ENCODE measurements at places on chromosomes 6 and 20. TPM values are rescaled to one million over a fixed set of nuclear protein-coding genes. Genes with fewer than 3 reads are reported as not detected.

DNA sequence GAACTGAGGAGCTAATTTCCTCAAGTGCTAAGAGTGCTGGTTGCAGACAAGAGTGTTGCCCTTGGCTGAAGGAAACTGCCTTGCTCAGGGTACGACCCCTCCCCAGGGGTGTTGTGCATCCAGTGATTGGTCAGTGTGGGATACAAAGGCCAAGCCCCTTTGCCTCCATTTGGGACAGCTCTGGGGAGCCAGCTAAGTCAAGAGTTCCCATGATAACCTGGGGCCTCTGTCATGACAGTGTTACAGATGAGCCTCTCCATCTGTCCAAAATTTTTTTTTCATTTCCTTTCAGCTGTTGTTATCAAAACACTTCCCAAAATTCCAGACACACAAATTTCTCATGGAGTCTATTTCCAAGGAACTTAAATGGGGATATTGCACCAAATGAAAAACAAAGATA lies 93.3 kb downstream of the HS3ST5 start:
- no peak for DNase-seq

DNA sequence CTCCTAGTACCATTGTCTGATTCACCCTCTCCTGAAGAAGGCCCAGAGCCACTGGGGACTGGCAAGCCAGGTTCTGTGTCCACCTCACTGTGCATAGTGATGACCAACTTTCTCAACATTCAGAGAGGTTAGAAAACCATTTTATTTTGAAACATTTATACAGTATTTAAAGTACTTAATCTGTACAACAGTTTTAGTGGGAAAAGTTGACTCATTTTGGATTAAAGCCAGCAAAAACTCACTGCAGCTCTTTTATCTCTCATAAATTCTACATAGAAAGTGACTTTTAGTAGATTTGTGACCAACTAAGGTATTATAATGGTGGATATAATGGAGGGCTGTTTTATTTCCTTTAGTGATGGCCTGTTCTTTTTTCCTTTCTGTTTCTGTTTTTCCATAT lies 9.7 kb downstream of the TULP4 start:
- DNase-seq, result no peak

GRCh38 chr6:154251116-154251515 lies 105.5 kb downstream of the IPCEF1 start:
- no peak for DNase-seq

- DNase-seq, result no peak
Observed at GRCh38 chr20:9583151-9583550, 68.8 kb downstream of the LAMP5 start.

Gene MRAP2
- total RNA-seq, result not detected

- no peak for DNase-seq
Observed at GRCh38 chr6:85321906-85322305, 128.0 kb upstream of the NT5E start.

Gene RBPJL
- not detected for total RNA-seq
